Stimulated activated CD4-positive, alpha-beta T cell treated with anti-CD3 and anti-CD28 coated beads, Interleukin-15, amount 100 ng/mL, for 48 hours (primary cell): ENCODE measurements at places on chromosomes 7 and 10.

GRCh38 chr10:100104300-100104699, 22.6 kb upstream of the CPN1 start:
- no peak for DNase-seq

DNA sequence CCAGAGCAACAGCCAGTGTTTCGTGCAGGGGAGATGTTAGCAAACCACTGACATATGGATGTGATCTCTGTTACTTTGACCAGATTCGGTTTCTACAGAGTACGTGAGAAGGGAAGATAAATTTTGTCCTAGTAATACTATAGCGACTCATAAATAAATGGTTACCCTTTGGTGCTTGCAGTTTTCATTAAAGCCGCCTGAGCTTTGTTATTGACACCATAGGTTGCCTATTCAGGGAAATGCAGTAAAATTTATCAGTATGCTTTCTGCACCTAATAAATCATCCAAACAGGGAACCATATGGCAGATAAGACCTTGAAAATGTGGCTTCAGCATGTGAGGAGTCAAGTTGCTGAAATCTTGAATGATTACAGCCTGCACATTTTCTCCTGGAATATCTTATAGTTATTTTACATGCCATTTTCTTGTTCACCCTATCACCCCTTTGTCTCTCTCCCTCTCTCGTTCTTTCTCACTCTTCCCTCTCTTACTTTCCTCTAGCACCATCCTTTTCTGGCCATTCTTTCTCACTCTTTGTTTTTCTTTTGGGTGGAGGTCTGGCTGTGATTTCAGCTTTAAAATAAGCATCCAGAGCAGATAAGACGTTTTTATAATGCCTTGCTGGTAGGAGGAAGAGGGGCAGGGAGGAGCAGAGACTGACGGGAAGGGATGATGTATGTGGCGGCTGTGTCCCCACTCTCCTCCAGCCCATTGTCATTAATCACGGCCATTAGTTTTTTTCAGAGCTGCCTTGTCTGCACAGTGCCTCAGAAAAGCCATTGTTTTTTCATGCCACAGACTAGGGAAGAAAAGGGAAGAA, 182.5 kb downstream of the LRMDA start:
- no peak for DNase-seq

DNA sequence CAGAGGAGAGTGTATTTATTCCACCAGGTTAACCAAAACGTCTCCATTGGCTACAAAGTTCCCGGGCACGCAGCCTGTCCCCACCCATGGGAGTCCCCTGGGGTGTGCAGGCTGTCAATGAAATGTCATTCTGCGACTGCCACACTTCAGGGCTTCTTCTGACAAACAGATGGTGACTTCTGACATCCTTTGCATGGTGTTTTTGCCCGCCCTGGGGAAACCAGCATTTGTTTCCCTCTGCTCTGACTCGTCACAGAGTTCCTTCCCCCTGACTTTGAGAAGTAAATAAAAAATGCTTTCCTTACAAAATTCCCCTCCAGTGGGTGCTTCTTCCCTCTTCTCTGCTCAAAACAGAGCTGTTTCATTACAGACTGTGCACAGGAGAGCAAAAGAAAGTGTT, 38.2 kb downstream of the TNS3 start:
- no peak for DNase-seq

DNA sequence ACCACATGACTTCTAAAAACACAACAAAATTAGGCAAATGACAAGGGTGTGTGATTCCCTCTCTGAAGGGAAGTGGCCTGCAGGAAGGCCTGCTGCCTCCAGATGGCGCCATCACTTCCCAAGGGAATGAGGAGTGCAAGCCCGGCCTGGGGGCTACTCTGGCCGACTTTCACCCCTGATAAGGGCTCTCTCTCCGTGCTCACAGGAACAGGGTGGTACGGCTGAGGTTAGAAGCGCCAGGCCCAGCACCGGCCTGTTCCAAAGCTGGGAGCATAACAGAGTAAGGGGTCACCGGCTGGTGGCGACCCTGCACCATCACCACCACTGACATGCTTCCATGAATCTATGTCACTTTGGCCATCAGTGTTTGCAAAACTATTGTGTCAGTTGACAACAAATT, 13.1 kb downstream of the RBP3 start:
- DNase-seq = peak; percentile 14

GRCh38 chr7:80047856-80048459, 86.7 kb upstream of the GNAI1 start:
- DNase-seq = no peak

DNA sequence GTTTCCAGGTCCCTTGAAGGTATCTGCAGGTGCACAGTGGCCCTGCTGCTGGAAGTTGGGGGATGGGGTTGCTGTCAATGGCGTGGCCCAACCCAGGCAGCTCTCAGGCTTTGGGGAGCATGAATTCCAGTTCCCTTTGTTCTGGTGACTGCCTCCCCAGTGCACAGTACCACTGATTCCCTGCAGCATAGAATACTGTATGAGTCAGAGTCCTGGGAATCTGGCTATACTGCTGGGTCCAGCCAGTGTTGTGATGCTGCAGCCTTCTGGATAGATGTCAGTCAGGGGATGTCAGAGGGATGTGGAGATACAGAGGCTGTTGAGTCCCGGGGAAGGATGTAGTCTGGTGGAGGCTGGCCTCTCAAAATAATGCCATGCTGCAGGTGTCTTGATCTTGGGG, 99.3 kb downstream of the LANCL2 start:
- no peak for DNase-seq

GRCh38 chr10:133400624-133401424, 6.9 kb downstream of the MTG1 start:
- DNase-seq = no peak

DNA sequence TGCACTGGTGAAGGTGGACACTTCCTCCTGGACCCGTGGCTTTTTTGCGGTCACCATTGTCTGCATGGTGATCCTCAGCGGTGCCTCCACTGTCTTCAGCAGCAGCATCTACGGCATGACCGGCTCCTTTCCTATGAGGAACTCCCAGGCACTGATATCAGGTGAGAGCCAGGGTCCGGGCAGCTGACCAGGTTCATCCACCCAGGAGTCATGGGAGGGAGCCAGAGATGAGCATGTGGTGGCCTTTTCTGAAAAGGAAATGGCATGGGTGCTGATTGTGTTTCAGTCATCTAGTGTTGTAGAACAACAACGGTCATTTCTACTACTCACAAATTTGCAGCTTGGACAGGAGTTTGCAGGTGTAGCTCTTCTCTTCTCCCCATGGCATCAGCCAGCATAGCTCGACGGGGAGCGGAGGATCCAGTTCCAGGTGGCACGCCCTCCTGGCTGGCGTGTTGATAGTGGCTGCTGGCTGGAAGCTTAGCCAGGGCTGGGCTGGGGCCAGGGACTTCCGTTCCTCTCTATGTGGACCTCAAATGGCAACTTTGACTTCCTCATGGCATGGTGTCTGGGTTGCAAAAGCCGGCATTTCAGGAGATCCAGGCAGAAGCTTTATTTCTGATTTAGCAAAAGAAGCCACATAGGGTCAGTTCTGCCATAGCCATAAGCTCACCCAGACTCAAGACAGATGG, 32.7 kb downstream of the SLC29A3 start:
- DNase-seq = no peak

DNA sequence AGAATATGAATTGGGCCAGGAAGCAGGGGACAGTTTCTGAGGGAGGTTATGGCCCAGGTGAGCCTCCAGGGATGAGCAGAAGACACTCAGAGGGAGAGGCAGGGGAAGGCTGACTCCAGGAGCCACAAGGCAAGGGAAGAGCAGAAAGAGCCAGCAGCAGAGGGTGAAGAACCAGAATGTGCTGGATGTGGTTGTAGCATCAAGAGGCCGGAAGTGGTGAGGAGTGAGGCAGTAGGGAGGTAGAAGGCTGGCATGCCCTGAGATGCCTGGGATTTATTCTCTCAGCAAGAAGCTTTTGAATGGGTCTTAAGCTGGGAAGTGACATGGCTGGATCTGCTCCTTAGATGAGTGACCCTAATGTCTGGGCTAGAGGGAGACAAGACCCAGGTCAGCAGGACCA, 311.7 kb downstream of the DOCK4 start:
- no peak for DNase-seq

GRCh38 chr7:28442540-28443420, 30.5 kb downstream of the CREB5 start:
- DNase-seq = no peak

- no peak for DNase-seq
Measured at GRCh38 chr10:49312246-49312869, 13.4 kb downstream of the C10orf71 start.

DNA sequence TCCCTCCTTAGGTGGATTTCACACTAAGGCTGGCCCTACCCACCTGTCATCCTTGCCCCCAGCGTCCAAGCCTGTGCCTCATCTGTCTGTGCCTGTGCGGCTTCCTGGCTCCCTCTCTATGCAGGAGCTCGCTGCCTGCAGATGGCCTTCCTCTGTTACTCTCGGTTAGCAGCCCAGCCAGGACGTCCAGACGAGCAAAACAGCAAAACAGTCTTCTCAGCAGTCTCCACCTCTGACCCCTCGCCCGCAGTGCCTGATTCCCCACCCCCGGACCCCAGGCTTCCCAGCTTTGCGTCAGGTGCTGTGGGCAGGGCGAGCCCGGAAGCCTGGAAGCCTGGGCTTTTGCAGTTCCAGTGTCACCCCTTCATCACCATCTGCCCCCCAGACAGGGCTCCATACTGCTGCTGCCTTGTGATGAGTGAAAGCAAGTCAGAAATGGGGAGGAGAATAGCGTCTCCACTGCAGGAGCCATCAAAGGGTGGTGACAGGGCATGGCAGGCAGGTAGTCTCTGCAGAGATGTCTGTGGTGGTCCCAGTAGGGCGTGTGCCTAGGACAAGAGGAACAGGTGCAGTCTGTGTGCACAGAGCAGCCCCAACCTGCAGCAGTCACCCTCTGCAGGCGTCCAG, 88.5 kb downstream of the ADCY1 start:
- DNase-seq = no peak

DNA sequence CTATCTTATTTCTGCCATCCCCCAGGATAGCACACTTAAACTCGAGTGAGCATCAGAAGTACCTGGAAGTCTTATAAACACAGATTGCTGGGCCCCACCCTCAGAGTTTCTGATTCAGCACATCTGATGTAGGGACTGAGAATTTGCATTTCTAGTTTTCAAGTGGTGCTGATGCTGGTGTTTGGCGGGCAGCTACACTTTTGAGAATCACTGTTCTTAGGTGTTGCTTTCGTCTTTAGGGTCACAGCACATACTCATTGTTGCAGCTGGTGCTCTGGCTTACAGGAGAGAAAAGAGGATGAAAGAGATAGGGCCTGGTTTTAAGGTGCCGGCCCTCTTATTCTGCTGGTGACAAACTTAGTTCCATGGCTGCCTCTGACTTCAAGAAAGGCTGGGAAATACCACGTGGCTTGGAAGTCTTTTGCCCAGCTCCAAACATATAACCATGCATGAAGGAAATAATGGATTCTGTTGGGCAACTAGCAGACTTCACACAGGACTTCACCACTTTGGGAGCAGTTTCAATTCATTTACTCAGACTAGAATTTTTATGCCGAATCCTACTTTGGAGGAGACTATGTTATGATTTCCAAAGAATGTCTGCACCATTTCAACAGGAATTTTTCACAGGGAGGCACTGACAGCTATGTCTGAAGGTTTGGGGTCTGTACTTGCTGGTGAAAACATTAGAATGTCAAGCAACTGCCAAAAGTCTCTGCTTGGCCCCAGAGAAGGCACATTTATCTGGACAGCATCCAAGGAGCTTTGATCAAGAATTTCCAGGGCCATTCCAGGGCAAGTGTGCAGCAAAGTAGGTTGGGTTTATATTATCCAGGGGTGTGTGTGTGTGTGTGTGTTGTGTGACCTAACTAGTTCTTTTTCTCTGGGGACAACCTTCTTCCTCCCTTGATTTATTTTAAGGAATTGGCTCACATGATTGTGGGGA, 6.9 kb upstream of the MINDY4 start:
- no peak for DNase-seq

DNA sequence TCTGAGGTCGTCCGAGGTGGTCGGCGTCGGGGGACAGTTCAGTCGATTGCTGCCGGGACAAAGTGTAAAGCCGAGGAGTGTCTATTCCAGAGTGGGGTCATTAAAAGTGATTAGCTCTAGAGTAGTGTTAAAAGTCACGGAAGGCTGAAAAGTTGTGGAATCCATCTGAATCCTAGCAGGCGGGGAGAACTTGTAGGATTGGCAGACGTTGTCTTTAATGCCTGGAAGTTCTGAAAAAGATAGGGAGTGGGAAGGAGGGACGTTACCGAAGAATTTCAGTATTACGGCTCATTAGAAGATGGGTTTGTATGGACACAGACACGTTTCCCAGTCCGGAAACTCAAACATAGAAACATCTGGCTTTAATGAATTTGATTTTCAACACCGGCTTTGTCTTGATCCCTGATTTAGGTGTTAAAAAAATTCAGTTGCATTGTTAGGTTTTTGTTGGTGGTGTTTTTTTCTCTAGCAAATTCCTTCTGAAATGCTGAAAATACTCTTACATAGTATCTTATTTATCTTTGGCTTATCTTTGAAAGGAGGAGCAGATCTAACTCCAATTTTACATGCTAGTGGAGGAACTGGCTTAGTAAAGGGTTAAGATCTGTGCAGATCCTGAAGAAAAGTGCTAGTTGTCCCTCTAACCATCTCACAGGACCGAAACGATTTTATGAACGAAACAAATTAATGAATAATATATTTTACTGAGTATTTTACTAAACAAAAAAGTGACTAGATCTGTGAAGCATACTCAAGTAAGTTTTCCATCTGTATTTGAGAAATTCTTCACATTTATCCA, 900 bp downstream of the MKLN1 start:
- no peak for DNase-seq

DNA sequence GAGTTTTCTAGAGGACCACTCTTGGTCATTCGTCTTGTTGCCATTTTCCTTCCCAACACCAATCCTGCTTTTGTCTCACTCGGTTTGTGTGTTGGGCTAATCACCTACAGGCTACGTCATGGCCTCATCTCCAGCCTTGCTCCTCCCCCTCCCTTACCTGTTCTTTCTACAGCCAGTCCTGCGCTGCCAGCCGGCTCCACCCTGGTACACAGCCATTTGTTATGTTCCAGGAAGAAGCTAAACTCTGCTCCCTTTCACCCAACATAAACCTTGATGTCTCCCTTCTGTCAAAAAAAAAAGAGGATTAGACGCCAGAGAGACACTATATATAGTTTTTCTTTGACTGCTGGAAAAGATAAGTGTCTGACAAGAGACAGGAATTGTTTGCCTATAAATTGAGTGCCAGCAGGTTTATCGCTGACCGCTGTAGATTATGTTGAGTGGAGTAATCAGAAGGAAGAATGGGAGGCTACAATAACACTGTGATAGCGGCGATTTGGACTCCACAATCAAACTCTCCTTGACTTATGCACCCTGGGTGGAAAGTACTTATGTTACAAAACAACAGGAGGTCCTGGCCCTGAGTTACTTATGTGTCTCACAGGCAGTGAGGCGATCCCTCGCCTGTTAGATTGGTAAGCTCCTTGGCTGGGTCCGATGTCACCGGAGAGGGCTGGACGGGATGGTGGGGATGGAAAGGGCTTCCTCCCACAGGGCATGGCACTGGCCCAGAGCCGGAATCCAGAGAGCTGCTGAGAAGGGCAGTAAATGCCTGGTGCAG, 171.3 kb upstream of the BMPER start:
- DNase-seq = no peak

- DNase-seq = no peak
Measured at GRCh38 chr7:40475681-40475982, 340.8 kb downstream of the SUGCT start.

- DNase-seq = no peak
Measured at GRCh38 chr7:25167262-25167843, 42.3 kb upstream of the CYCS start.

- no peak for DNase-seq
Measured at GRCh38 chr7:12769444-12769843, 82.0 kb downstream of the ARL4A start.
